ENCODE measurements at places on chromosomes 11 and 22.

DNA sequence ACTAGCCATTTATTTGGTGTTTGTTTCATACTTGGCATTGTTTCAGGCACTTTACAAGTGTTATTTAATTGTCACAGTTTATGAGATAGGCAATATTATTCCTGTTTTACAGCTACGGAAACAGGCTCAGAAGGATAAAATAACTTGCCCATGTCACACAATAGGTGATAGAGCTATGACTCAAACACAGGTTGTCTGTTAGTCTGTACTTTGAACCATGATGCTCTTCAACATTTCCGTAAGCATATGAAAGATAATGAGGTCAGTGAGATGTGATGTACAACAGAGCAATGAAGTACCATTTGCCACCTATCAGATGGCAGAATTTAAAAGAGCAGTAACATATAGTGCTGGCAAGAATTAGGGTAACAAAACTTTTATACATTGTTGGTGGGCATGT, 15.3 kb downstream of the TUG1 start:
- DNase-seq: no peak

- DNase-seq: no peak
These were observed 125.9 kb downstream of the TEAD1 start for GRCh38 chr11:12800032-12800671.

DNA sequence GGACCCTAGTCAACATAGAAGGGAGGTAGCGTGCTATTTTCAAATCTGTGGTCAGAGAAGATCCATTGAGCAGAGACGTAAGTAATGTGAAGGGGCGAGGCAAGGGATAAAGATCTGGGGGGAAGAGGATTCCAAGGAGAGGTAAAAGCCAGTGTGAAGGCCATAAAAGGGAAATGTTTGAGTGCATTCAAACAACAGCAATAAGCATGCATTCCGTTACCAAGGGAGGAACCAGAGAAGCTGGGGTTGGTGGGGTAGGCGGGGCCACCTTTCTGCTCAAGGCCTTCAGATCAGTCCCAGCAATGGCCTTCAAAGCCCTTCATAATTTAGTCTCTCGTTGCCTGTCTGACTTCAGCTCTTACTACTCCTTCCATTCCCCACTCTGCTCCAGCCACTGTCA, 18.4 kb upstream of the SMPD1 start:
- no peak for DNase-seq

DNA sequence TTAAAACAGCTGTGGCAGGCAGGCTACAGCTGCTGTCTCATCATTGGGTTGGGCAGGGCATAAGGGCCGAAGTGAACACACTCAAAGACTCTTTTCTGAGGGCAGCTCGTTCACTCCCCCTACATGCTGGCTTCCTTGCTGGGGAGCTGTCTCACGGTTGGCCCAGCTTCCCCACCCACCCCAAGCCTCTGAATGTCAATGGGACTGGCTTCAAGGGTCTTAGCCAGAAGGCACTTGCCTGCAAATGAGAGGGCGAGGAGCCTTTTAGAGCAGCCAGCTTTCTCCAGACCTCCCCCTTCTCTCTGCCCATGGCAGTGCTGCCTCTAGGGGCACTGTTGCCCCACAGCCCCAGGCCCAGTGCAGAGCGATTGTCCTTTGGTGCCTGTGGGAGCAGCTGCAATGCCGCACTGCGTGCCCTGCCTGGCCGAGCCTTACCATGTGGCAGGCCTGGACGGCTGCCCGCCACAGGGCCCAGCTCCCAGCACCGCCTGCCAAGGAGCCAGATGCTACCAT, 94.7 kb upstream of the RASSF10 start:
- DNase-seq: no peak

- DNase-seq: no peak
These were observed 39.2 kb downstream of the KDM2A start for GRCh38 chr11:67158221-67158620.

- DNase-seq: no peak
These were observed 109.6 kb upstream of the B3GAT1 start for GRCh38 chr11:134521452-134522289.

DNA sequence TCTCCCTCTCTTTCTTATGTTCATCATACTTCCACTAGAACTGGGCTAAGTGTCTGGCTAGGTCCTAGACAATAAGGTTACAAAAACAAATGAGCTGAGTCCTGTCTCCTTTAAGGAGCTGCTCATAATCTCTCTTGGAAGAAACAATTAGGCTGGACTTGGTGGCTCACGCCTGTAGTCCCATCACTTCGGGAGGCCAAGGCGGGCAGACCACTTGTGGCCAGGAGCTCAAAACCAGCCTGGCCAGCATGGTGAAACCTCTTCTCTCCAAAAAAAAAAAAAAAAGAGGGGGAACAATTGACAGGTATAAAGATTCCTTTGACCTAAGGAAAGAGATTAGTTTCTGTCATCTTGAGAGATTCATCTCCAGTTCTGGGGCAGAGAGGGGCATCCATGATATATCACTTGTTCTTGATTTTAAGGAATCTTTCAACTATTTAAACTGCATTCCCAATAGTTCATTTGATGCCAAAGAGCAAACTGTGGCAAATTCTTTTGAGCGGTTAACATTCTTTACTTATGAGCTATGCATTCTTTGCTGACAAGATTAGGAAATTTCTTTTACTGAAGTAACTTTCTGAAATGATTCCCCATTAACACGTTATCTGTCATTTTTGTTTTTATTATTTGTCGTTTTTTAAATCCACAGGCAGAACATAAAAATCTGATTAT, 125.5 kb downstream of the C11orf87 start:
- no peak for DNase-seq
